ENCODE measurements at places on chromosomes 3 and 15.

DNA sequence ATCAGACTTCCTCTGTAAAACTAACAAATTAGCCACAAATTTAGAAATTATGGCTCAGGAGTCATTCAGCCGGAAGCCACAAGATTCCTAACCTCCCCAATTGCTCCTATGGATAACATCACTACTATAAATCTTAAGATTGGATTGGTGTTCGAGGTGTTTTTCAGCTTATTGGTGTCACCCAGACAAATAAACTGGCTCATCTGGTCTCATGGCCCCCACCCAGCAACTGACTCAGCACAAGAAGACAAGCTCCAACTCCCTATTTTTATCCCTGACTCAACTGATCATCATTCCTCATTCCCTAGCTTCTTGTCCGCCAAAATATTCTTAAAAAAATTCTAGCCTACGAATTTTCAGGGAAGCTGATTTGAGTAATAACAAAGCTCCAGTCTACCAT is 135.1 kb upstream of the STRIT1 start:
- no peak for DNase-seq

DNA sequence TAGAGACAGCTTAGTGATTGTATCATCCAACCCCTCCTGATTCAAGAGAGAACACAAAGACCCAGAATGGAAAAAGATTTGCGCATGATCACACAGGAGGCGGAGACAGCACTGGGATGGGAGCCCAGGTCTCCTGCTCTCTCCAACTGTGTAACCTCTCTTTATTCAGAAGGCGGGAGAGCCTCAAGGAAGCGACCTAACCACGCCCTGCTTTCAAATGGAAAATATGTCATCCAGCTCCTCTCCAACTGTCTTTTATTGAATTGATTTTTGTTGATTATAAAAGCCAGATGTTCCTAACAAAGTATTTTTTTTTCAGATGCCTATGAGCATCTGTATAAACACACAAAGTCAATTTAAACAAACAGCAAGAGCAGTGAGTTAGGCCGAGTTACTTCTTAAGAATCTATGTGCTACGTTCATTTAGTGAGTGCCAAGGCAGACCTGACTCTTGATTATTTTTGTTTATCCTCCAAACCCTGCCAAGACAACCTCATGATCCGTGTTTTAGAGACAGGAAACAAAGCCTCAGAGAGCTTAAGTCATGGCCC is 74.5 kb downstream of the BFSP2 start:
- DNase-seq = no peak

GRCh38 chr15:79849789-79850188 is 47.0 kb downstream of the MTHFS start:
- DNase-seq = no peak

GRCh38 chr3:11720304-11720898 is 76.7 kb upstream of the VGLL4 start:
- DNase-seq = no peak

- no peak for DNase-seq
Measured at GRCh38 chr3:187640569-187641059, 29.6 kb downstream of the SST start.

DNA sequence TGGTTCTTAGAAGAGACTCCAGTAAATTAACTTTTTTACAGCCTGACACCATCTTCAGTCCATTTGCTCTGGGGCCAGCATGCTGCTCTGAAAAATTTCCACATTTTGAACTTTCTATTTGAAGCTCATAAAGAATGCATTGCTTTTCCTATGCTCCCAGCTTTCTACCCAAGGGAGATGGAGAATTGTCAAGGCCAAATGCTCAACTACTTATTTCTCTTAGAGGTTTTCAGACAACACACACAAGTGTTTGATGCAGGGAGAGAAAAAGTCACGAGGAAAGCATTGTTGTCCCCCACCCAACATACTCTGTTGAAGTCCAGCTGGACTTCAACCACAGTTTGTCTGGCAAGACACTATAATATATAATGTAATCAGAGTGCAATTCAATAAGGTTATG is 100.3 kb upstream of the CADPS start:
- DNase-seq = no peak

DNA sequence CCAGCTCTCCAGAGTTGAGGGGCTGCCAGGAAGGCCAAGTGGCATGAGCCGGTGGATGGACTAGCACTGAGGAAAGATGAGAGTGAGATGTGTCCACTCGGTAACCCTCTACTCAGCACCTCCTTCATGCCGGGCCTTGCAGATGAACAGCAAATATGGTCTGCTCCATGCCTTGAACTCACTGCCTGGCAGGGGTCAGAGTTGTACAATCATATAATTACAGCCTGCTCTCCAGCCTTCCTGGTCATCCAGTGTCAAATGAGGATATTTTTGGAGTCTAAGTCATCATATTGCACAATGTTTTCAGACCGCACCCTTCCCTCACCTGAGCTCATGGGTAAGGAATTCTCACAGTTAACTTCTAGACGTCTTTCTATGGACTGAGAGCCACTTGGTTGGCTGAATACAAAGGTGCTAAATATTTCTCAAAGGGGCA is 4.9 kb downstream of the MGLL start:
- no peak for DNase-seq

DNA sequence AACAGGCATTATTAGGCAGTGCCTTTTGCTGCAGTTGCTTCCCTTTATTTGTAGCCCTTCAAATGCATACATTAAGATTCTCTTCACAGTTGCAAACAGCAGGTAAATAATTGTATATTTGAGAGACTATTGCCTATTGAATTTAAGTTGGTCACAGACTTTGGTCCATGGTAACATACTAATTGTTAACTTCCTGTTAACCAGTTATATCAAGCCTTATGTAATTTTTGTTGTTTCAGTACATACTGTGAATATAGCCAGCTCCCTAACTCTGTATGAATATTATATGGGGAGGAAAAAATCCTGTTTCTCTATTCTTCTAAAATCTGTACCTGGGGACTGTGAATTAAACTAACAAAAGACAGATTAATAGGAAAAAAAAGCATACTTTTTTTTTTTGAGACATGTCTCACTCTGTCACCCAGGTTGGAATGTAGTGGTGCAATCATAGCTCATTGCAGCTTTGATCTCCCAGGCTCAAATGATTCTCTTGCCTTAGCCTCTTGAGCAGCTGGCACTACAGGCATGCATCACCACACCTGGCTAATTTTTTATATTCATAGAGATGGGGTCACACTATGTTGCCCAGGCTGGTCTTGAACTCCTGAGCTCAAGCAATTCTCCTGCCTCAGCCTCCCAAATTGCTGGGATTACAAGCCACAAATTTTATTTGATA is 53.2 kb downstream of the CHL1 start:
- DNase-seq = no peak

GRCh38 chr15:31013863-31014607 is 22.6 kb upstream of the MTMR10 start:
- DNase-seq = no peak

DNA sequence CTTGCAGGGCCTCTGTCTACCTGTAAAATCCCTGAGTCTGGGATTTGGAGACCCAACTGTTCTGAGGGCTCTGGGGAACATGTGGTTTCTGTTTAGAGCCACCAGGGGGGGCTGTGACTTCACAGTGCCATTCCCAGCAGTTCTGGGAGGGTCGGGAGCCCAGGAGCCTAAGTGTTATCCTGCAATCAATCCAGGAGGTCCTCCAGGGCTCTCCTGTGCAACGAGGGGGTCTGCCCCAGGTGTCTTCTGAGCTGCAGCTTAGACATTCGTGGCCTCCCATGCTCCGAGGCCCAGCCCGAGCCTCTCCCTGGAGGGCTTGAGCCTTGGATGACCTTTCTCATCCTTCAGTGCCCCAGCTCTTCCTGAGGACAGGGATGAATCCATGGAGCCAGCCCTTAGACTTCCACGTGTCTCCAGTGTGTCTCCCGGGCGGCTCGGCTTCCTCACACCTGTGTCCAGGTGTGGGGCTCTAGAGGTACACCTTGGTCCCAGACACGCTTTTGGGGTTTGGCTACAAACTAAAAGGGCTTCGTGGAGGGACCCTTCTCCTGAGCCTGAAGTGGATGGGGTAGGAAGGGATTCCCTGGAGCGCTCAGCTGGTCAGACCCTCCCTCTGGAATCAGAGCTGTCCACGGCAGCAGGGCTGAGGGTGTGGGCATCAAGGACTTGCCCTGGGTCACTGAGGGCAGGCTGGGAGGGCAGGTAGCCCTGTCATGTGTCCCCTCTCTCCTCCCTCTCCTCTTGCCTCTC is 20.3 kb upstream of the ABTB1 start:
- DNase-seq = no peak

- no peak for DNase-seq
Measured at GRCh38 chr3:44055951-44056350, 185.7 kb upstream of the TOPAZ1 start.

GRCh38 chr3:45644063-45644790 is 45.0 kb upstream of the SACM1L start:
- DNase-seq = no peak

GRCh38 chr3:67653425-67654098 is 850 bp downstream of the SUCLG2 start:
- no peak for DNase-seq

Data from cortex of kidney (tissue), 1 donor.